ENCODE measurements at places on chromosomes 3 and 15.

GRCh38 chr15:47678040-47678439 is 39.3 kb upstream of the SEMA6D start:
- no peak for DNase-seq

DNA sequence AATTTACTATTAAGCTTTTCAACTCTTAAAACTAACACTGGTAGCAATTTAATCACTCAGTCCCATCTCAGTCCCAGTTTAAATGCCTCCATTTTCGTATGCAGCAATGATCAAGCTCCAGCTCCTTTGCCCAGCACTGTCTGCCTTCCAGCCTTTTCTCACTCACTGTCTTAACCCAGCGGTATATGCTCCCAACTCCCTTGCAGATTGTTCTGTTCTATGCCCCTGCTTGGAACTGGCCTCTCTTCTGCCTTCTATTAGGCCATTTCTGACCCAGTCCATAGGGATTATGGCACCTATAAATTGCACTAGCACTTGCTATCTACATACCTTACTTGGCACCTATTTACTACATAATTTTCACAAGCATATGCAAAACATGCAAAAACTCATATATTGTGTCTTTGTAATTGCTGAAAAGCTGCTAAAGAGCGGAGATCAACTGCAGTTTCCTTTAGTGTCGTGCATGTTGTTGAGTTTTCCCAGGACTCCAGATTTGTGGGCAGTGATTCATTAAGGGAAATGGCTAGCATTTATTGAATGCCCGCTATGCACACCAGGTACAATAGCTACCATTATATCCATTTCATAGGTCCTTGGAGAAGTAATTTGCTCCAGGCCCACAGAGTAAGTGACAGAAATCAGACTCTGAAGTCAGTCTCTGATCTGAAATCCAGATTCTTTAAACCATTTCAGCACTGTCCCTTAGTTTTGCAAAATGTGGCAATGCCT is 24.4 kb downstream of the CRBN start:
- no peak for DNase-seq

DNA sequence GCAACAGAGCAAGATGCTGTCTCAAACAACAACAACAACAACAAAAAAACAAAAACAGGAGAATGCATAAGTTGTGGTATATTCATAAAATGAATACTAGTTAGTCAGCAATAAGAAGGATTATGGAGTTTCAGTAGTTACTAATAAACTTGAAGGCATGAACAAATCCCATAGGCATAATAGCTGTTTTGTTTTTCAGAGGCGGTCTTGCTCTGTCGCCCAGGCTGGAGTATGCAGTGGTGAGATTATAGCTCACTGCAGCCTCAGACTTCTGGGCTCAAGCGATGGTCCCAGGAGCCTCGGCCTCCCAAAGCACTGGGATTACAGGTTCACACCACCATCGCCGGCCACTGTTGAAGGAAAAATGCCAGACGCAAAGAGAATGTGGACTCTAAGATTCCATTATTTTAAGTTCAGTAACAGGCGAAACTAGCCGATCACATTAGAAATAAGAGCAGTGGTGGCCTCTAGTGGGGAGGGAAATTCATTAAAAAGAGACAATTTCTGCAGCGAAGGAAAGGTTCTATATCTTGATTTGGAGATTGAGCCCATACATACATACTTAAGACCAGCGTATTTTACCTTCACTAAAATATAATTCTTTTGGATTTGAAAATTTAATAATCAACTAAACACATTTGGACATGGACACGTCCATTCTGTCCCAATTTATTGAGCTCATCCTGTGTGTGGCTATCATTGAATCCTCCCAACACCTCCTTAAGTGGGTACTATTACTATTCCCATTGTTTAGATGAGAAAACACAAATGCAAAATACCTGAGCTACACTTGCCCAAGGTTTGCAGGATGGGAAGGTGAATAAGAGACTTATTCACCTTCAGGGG is 27.4 kb upstream of the HDAC11 start:
- DNase-seq = no peak

GRCh38 chr15:62242999-62243398 is 77.9 kb upstream of the C2CD4B start:
- no peak for DNase-seq

GRCh38 chr3:102532901-102533300 is 98.1 kb downstream of the ZPLD1 start:
- DNase-seq = no peak
